ENCODE measurements at places on chromosomes 13 and 19.
A peak's percentile ranks its signal among the peaks of the same experiment; 100 is the strongest.

GRCh38 chr19:58021541-58022282, 12.1 kb upstream of the ZSCAN1 start:
- DNase-seq, result peak; percentile 15

DNA sequence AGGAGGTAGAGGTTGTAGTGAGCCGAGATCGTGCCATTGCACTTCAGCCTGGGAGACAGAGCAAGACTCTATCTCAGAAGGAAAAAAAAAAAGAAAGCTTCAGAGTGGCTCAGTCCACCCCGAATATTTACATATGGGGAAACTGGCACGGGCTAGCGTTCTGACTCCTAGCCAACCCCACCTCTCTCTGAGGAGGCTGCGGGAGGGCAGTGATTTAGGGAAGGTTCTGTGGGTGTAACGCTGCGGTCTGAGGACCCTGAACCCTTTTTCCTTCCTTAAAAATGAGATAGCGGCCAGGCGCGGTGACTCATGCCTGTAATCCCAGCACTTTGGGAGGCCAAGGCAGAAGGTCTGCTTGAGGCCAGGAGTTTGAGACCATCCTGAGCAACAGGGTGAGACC, 5.0 kb downstream of the LRRC25 start:
- DNase-seq, result no peak

GRCh38 chr19:49690079-49690655, 749 bp upstream of the CPT1C start:
- no peak for DNase-seq

- no peak for DNase-seq
Observed at GRCh38 chr13:69809152-69809551, 298.5 kb upstream of the ATXN8OS start.

- DNase-seq, result no peak
Observed at GRCh38 chr19:22619371-22619770, 14.8 kb upstream of the ZNF492 start.

GRCh38 chr19:6209233-6209632, 70.5 kb downstream of the MLLT1 start:
- no peak for DNase-seq

DNA sequence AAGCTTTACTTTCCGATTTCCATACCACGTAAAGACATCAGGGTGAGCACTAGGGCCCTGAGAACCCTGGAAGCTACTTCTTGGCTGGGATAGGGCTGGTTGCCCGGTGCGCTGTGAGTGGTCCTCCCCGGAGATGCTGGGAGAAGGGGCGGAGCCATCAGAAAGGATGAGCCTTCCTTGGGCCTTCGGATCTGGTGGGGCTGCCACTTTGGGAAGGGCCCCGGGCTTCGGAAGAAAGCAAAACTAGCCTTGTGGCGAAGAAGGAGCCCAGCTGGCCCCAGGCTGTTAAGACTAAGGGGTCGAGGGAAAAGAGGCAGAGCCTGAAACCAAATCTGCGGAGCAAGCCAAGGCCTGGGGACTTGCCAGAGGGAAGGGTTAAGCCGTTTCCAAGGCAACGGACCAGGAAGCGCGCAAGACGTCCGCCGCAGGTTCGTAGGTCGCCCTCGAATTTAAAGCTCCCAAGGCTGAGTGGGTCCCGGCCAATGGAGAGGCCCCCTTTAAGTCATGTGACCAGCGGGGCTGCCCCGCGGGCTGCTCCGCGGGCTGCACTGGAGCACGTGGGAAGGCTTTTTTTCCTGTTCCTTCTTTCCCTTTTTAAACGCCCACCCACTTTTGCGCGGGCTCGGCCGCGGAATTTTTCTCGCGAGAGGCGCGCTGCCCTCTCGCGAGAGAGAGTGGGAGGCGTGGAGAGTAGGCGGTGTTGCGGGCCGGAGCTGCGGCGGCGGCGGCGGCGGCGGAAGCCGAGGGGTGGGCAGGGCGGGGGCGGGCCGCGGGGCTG, 426 bp upstream of the AKAP11 start:
- peak; percentile 91 for DNase-seq

- DNase-seq, result peak; percentile 35
Observed at GRCh38 chr19:18418483-18419194, 559 bp upstream of the SSBP4 start.

DNA sequence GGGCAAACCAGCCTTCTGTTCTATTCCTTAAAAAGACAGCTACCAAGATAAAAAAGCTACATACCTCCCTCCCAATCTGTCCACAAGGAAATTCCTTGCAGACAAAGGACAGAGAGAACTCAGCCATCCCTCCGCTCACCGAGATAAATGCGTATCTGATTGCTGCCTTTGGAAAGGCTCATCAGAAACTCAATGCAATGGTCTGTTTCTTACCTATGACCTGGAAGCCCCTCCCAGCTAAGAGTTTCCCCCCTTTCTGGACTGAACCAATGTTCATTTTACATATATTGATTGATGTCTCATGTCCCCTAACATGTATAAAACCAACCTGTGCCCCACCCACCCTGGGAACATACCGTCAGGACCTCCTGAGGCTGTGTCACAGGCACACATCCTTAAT, 11.6 kb downstream of the BTBD2 start:
- no peak for DNase-seq

- no peak for DNase-seq
Observed at GRCh38 chr13:42798118-42798517, 16.7 kb downstream of the FAM216B start.

DNA sequence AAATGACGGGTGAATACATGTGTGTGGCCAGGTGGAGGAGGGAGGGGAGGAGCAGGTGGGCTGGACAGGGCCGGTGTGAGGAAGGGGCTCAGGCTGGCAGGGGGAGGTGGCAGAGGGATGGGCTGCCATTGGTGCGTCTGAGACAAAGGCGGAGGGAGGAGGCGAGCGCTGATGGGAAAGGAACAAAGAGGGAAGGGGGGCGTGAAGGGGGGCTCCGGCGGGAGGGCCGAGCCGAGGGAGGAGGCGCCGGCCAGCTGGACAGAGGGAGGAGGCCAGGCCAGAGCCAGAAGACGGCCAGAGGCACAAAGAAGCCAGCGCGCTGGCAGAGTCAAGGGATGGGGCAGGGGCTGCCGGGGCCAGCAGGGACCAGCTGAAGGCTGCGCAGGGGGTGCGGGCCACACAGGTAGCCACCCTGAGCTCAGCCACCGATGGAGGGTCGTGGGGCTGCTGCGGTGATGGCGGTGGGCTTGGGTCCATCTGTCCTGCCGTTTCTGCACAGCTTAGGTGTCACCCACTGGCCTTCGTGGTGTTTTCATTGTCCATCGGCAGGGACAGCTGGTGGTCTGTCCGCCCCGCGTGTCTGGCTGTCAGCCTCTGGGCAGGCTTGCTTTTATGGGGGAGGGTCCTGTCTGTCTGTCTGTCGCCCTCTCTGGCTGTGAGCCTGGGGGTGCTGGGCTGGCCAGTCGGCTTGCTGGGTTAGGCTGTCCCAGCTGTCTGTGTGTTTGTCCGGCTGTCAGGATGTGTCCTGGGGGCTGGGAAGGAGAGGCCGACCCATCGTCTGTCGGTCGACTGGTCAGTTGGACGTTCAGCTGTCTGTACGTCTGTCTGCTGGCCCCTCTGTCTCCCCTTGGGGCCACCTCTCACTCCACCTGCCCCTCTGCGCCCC, 2.2 kb downstream of the APC2 start:
- no peak for DNase-seq

GRCh38 chr13:72390909-72391308, 336.5 kb downstream of the MZT1 start:
- DNase-seq, result no peak

- no peak for DNase-seq
Observed at GRCh38 chr13:46210362-46211083, 1.2 kb upstream of the LRRC63 start.

DNA sequence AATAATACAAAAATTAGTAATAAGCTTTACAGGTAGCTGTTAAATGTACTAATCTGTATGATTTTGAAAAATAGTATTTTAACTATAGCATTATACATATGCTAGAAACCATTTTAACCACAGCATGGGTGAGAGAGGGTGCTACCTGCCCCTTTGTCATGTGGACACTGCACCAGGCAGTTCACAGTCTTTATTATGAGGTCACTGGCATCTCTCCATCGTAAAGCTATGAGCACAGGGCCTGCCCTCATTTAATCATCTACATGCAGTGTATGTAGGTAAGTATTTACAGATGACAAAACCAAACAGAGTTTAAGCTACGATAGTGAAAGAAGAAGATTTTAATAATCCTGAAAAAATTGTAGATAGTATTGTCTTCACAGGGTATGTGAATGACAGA, 21.7 kb downstream of the EDNRB start:
- no peak for DNase-seq

DNA sequence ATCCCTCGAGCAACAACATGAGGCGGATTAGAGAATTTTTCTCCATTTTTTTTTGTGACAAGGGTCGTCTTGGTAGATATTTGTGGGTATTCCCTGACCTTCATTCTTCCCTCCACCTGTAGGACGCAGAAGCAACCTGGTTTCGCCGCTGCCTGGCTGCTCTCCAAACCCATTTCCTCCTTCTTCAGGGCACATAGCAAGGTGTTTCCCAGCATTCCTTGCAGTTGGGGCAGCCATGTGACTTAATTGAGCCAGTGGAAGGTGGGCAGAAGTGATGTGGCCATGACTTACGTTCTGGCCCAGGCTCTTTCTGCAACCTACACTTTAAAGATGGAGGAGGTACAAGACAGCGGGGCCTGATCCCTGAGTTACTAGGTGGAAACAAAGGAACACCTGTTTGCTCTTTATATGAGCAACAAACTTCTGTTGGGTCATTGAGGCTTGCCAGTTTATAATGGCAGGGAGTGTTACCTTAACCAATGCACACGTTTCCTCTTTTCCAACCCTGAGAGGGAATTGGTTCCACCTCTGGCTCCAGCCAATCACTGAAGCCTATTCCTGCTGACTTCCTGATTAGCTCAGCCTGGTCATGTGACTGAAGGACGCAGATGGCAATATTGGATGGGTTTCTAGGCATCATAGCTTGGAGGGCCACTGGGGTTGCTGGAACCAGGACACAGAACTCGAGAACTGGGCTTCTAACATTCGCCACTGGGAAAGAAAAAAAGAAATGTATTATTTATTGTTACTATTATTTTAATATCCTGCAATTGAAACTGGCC, 30.8 kb upstream of the ZNRF4 start:
- no peak for DNase-seq

- DNase-seq, result no peak
Observed at GRCh38 chr19:49639401-49640112, 386 bp downstream of the RRAS start.

DNA sequence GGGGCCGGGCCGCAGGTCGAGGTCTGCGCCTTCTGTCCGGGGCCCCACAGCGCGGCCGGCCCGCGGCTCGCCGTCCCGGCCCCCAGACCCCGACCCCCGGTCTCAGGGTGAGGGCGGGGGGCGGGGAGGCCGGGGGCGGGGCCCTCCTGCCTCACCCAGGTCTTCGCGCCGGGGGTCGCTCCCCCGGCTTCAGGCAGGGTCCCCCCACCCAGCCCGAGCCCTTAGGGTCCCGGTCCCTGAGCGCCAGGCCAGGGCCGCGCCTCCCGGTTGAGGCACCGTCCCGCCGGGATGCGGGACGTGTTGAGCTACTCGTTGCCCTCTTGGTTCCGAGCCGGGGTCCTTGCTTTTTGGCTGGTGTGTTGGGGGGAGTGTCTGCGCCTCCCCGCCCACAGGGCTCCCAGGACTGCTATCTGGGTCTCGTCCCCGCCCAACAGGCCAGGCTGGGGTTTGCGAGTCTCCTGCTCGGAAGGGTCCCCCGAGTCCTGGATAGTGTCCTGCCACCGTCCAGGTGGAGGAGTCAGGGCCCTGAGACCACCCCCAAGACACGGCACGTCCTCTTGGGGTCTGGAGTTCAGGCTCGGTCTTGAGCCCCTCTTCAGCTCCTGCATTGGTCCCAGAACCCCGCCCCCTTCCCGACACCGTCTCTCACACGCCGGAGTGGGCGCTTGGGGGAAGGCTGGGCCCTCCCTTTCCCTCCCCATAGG, 452 bp downstream of the PIAS4 start:
- DNase-seq, result no peak

DNA sequence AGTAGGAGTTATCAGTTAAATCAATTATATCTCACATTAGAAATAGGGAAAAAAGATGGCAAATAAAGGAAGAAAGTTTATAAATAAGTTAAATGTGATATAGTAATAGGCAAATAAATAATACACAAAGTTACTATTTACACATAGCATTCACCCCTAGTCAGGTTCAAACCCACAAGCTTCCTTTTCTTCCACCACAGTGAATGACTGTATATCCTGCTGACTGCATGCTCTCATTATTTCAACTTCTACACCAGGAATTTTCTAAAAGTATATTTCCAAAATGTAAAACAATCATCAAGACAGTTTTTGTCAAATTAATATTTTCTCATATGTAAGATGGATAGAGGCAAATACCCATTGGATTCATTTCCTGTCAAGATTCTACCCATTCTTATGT, 548.6 kb upstream of the SLITRK5 start:
- no peak for DNase-seq

DNA sequence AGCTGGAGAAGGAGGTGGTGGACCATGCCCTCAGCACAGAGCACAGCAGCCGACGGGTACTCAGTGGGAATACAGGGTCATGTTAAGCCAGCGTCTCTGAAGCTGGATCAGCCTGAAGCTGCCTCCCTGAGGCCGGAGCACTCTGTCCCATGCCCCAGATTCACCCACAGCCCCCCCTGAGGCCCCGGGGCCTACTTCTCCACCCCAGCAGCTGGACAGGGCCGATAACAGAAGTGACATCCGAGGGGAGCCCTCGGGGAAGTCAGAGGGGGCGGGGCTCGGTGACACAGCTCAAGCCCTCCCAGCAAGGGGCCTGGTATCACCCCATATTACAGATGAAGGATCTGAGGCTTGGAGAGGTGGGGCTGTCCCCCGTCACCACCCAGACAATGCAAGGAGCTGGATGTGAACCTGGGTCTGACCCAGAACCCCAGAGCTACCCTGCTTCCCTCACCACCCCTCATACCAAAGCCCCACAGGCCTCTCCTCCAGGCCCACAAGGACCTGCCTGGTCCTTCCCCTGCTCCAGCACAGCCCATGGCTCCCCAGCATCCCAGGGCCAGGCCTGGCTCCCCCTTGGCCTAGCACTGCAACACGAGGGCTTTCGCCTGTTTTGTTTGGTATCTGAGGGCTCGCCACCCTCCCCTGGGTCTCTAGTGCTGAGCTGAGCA, 5.7 kb downstream of the R3HDM4 start:
- no peak for DNase-seq

GRCh38 chr19:1807695-1808394, 4.2 kb downstream of the ATP8B3 start:
- no peak for DNase-seq

GRCh38 chr19:18362934-18363542, 22.6 kb downstream of the PGPEP1 start:
- no peak for DNase-seq

DNA sequence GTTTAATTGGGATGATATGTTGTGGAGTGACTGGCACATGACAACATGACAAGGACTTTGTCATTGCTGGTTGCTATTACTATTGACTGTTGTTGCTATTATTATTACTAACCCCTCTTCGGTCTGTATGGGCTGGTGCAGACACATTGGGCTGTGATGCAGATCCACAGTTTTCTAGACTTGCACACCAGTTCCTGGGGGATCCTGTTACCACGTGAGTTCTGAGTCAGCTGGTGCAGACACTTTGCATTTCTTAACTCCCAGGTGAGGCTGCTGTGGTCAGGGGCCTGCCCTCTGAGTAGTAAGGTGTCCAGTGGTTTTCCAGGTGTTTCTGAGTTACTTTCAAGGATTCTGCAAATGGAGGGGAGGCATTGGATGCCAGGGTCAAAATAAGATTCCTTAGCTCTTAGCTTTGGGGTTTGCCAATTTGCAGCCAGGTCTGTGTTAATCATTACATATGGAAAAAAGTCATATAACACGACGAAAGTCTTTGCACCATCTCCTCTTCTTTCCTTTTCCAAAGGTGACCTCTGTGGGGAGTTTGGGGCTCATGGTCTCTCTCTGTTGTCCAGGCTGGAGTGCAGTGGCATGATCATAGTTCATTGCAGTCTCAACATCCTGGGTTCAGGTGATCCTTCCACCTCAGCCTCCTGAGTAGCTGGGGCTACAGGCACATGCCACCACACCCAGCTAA, 19.3 kb downstream of the BICRA start:
- DNase-seq, result no peak

Data from effector CD4-positive, alpha-beta T cell (primary cell).